NCI-H2171 (cell line): ENCODE measurements at places on chromosomes 4 and X.

DNA sequence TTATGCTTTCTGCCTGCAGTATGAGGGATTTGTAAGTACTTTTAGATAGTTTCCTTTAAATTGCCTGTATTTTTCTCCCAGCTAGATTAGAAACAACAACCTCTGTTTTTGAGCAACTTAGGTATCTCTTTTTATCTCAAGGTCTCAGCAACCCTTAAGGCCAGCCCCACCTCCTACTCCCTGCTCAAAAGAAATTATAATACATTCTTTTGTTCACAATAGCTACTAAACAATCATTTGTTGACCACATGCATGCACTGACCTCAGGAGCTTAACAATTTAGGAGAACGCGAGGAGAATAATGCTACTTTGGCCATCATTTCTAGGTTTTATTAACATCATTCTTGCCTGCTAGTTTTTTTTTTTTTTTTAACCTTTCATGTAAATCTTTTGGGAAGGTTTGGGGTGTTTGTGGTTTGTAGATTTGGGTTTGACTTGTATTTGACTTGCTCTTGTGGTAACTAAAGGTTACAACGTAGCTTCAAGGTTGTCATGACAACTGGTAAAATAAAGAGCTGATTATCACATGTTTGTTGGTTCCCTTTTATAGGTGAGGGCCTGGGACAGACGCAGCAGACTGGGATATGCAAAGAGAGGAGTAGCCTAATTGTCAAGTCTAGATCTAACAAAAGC is 145.4 kb upstream of the PLAC1 start:
- DNase-seq: no peak

DNA sequence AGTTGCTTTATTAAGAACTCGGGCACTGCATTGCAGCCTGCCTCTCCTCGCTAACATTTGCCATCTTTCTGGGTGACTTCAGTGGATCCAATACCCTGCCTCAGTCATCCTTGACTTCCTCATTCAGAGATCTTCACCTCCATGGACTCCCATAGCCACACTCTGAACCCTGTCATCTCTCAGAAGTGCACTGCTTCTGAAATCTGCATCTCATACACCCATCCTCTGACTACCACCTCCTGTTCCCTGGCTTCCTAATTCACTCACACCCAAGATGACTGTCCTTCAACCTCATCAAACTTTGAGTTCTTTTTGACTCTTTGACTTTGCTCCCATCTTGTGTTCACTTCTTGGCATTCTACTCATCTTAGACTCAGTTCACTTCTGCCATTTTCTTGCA is 25.3 kb upstream of the CYBB start:
- no peak for DNase-seq

DNA sequence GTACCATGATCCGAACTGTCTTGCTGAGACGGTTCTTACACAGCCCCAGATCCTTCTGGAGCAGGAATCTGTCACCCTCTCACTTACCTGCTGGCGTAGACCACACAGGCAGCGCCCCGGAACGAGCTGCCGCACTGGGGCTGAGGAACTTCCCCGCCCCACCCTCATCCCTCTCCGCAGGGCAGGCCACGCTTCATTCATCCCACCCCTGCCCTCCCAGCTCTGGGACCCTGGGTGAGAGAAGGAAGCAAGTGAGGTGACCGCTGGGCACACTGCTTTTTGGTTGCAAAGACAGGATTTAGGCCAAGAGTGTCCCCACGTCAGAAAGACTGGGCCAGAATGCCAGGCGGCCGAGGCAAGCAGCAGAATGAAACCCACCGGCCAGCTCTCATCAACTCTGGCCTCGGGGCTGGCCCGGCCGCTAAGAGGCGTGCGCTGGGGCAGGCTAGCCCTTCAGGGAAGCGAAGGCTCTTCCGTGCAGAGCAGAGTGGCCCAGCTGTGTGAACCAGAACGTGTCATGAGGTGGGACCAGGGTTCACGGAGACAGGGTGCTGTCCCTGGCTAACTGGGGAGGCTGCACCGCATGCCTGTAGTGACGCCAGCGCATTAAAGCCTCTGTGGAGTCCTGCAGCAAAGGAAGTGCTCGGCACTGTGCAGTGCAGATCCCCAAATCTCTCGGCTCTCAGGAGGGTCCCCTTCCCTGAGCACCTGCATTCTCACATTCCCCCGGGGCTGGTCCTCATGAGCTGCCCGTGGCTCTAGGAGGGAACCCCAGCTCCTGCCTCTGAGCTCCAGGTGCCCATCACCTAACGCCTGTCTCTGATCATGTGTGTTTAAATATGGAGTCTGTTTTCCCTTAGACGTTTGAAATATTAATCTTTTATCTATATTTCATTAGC is 6.4 kb downstream of the LRPAP1 start:
- no peak for DNase-seq

DNA sequence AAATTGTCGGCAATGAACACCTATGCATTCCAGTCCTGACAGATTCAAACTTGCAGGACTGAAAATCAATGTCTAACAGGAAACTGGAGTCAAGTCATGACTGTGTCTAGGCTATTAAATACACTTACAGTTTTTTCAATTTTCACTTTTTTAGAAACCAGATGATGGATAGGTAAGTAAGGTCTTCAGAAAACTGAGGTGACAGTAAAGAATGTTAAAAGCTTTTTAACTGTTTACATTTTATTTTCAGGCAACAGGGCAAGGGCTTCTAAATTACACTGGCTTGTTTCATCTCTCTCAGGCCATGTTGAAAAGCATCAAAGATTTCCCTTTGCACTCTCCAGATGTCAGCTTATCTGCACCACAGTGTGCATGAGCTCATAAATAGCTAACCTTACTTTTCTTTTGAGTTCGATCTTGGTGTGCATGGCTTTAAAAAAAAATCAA is 65.2 kb downstream of the SEC24D start:
- no peak for DNase-seq

DNA sequence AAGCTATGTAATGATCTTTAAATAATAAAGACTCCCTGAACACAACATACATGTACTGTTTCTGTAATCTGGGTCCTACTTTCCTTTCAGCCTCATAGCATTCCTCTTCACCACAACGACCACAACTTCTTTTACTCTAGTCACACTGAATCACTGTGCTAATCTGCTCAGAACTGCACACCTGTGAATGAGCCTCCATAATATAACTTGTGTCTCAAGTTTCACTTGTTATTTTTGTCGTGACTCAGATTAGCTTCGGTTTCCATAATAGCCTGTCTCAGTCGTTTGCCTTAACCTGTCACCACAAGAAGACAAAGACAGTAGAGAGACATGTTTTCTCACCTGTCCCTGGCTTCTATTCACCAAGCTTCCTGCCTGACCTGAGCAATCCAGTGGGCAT is 61.8 kb downstream of the MAGED1 start:
- DNase-seq: no peak

GRCh38 chr4:2166253-2166652 is 75.7 kb downstream of the HAUS3 start:
- no peak for DNase-seq
